Left lung (tissue), 14 donors: ENCODE measurements at places on chromosomes 12 and 14. TPM values are rescaled to one million over a fixed set of nuclear protein-coding genes. Genes with fewer than 3 reads are reported as not detected.

Gene OR6S1
- not detected for total RNA-seq

Gene FAM186B
- 0.20 TPM for total RNA-seq

Gene ART4
- 3.1 TPM for total RNA-seq

Gene LTBR
- total RNA-seq, result 149 TPM

Gene KLRG1
- total RNA-seq, result 2.0 TPM

Gene OR4E2
- total RNA-seq, result not detected

Gene GALNT9
- total RNA-seq, result 0.17 TPM

Gene HOXC12
- not detected for total RNA-seq

Gene TMEM229B
- total RNA-seq, result 3.1 TPM

Gene MANSC4
- not detected for total RNA-seq

Gene STK38L
- total RNA-seq, result 28.2 TPM

Gene VRTN
- total RNA-seq, result not detected

DNA sequence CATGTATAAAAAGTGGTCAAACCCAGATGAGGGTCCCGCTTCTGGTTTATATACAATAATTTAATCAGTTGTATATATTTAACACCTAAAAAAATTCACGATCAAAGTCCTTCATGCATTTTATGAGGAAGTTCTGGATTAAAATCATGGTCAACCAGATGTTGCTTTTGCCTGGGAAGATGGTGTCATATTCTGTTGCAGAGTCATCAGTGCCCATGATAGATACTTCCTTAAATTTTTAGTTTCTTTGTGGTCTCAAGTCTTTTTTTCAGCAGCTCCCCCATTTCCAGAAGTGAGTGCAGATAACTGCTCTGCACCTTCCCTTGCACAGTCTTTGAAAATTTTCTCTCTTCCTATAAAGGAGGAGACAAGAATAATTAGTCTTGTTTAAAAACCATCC lies 16.1 kb downstream of the ERP29 start:
- H3K36me3 ChIP-seq, result peaks cover 67% of the 10 kb centered on the region
- H3K27me3 ChIP-seq, result no peaks in the 10 kb centered on the region
- no peak overlapping the region for H3K4me3 ChIP-seq
- peaks cover 4% of the 10 kb centered on the region for H3K4me1 ChIP-seq

DNA sequence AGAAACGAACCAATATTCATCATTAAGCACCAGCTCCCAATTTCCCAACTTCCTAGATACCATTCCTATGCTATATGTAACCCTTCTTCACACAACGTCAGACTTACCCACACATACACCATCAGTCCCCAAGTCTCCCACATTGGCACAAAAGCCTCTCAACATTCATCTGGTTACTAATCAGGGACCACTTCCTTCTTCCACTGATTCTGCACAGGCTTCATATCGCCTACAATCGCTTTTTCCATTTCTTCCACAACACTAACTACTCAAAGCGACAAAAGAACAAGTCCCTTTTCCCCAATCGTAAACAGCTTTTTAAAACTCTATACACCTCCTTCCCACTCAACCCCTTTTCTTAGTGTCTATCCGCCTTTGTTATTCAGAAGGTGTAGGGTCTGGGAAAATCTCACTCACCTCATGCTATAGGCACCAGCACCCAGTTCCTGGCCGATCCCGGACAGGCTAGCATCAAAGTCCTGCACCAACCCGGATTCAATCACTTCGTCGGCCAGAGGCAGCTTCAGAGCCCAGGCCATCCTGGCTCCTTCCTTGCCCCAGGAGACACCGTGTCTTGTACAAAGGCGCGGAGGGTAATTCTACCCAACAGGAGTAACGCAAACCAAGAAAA lies 936 bp downstream of the TFCP2 start:
- DNase-seq, result no peak
- H3K4me1 ChIP-seq, result peaks cover 6% of the 10 kb centered on the region
- peak overlapping the region; percentile 60 for H3K4me3 ChIP-seq
- no peaks in the 10 kb centered on the region for H3K36me3 ChIP-seq
- H3K27me3 ChIP-seq, result no peaks in the 10 kb centered on the region

DNA sequence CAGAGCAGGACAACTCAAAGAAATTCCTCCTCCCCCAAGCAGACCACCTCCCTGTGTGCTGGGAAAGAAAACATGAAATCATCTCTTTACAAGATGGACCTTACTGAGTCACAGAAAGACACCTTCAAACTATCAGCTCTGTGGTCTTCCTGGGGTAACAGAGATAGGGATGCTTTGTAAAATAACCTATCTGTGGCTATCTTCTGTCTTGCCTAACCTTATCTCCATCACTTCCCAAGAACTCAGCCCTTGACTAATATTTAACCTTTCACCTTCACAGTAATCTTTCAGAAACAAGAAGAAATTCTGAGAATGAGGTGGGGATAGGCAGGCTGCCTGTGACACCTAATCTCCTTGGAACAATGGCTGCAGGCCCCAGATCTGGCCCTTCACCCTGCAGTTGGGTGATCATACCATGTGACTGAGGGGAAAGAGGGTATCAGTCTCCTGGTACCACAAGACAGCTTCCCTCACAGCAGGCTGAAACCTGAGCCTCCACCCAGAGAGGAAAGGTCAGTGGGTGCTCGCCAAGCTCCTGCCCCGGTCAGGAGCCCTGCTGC lies 27.4 kb upstream of the CEBPE start:
- no peaks in the 10 kb centered on the region for H3K27me3 ChIP-seq
- no peaks in the 10 kb centered on the region for H3K36me3 ChIP-seq
- H3K27ac ChIP-seq, result no peak overlapping the region

DNA sequence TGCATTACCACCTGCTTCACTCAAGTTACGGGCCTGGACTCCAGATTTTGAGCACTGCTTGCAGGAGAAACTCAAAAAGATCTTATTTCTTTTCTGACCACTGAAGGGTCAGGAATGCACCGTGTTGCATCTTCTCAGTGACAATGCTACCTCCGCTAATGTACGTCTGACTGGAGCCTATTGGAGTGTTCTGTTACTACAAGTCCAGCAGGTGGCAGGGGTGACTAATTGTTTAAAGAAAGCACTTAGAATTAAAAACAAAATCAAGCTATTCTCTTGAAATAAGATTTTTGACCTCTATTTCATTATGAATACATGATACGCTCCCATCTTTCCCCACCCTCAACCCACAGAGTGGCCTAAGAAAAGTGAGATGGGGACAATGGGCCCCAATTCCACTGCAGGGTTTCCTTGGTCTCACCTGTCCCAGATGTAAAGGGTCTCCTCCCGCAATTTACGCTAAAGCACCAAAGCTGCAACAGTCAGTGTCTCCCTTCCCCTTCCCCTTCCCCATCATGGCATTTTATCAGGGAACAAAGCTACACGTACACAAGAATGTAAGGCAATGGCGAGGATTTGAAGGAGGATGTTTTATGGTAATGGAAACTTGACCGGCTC lies 2.2 kb downstream of the TBPL2 start:
- H3K36me3 ChIP-seq, result no peaks in the 10 kb centered on the region
- H3K27ac ChIP-seq, result no peak overlapping the region
- H3K4me1 ChIP-seq, result no peaks in the 10 kb centered on the region
- DNase-seq, result peak; percentile 26

- H3K27me3 ChIP-seq, result no peaks in the 10 kb centered on the region
- DNase-seq, result no peak
- H3K4me3 ChIP-seq, result no peak overlapping the region
- H3K4me1 ChIP-seq, result peaks cover 36% of the 10 kb centered on the region
Measured at GRCh38 chr12:53224061-53224896, 7.7 kb downstream of the RARG start.

DNA sequence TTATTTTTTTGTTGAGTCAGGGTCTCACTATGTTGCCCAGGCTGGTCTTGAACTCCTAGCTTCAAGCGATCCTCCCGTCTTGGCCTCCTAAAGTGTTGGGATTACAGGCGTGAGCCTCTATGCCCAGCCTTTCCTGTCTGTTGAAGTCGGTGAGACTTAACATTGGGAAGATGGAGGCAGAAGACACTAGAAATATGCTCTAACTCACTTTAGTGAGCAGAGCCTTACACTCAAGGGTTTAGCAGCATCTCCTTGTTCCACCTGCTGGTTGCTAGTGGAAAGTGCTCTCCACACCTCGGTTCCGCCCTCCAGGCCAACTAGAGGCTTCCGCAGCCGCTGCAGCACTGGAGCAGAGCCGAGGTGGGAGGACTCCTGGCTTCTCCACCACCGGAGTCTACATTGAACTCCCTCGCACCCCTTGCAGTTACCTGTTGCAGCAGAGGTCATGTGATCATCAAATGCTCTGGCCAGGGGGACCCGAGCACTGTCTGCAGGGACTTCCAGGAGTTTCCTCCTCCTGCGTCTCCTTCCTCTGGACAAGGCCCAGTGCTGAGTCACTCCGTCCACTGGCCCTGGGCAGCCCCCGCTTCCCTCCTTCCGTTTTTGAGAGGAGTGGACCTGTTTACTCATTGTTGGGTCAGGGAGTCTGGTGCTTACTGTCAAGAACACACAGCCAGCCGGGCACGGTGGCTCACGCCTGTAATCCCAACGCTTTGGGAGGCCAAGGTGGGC lies 9.4 kb upstream of the HVCN1 start:
- DNase-seq, result peak; percentile 92
- no peaks in the 10 kb centered on the region for H3K36me3 ChIP-seq
- no peaks in the 10 kb centered on the region for H3K27me3 ChIP-seq
- no peak overlapping the region for H3K4me3 ChIP-seq
- H3K27ac ChIP-seq, result no peak overlapping the region

DNA sequence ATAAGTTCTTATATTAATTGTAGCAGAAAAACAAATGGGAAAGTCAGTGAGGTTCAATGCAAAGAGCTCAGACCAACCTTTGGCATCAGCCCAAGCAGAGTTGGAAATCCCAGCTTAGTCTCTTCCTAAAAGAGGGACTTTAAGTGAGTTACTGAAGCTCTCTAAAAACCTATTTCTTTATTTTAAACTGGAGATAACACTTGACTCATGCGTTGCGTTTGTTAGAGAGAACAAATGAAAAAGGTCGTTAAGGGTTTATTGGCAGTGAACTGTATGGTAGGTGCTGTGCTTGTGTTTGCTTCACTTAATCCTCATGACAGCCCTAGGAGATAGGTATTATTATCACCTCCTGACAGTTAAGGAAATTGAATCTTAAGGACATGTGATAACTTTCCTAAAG lies 396.5 kb downstream of the RAD51B start:
- no peak overlapping the region for H3K4me3 ChIP-seq
- H3K4me1 ChIP-seq, result no peaks in the 10 kb centered on the region
- DNase-seq, result no peak
- H3K36me3 ChIP-seq, result no peaks in the 10 kb centered on the region

DNA sequence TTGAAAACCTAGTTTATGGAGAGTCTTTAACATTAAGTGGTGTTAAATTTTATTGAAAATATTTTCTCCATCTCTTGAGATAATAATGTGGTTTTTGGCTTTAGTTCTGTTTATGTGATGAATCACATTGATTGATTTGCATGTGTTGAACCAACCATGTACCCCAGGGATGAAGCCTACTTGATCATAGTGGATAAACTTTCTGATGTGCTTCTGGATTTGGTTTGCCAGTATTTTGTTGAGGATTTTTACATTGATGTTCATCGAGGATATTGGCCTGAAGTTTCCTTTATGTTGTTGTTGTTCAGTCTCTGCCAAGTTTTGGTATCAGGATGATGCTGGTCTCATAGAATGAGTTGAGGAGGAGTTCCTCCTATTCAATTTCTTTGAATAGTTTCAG lies 222.6 kb downstream of the ADAMTS20 start:
- no peak for DNase-seq
- H3K4me3 ChIP-seq, result no peak overlapping the region
- no peak overlapping the region for H3K27ac ChIP-seq
- no peaks in the 10 kb centered on the region for H3K4me1 ChIP-seq
- H3K27me3 ChIP-seq, result no peaks in the 10 kb centered on the region
- no peaks in the 10 kb centered on the region for H3K36me3 ChIP-seq

GRCh38 chr12:89439941-89440340 lies 84.7 kb downstream of the GALNT4 start:
- no peak overlapping the region for H3K4me3 ChIP-seq
- H3K27ac ChIP-seq, result no peak overlapping the region
- no peaks in the 10 kb centered on the region for H3K36me3 ChIP-seq
- no peaks in the 10 kb centered on the region for H3K27me3 ChIP-seq
- DNase-seq, result no peak

GRCh38 chr14:68135566-68135965 lies 316.0 kb downstream of the RAD51B start:
- no peak overlapping the region for H3K4me3 ChIP-seq
- peaks cover 12% of the 10 kb centered on the region for H3K4me1 ChIP-seq
- DNase-seq, result no peak
- no peak overlapping the region for H3K27ac ChIP-seq
- no peaks in the 10 kb centered on the region for H3K27me3 ChIP-seq
- H3K36me3 ChIP-seq, result no peaks in the 10 kb centered on the region

GRCh38 chr12:55707841-55708694 lies at the start of gene ITGA7:
TSS of gene ITGA7 (minus strand) at chr12:55707904. CDS start at chr12:55707682, 222 bp downstream.
- H3K27me3 ChIP-seq, result peaks cover 38% of the 10 kb centered on the region
- peak; percentile 52 for DNase-seq
- peak within 1 kb of the TSS; percentile 58 for H3K4me3 ChIP-seq

DNA sequence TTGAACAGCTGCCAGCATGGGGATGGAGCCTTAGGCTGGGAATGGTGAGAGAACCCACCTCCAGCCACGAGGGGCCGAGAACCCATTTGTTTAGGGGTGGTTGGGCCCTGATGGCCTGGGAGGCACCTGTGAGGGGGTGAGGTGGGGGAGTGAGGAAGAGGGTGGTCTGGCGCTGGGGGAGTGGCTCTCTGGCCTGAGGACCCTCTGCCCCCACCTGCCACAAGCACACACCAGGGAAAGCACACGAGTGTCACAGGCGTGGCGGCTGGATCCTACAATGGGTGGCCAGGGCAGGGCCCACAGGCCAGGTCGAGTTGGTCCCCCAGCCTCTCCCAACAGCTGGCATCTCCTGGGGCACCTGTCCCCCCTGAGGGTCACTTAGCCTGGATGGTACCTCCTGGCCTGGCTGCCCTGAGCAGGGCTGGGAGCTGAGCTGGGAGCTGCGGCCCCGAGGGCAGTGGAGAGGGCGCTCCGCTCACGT lies 340.5 kb downstream of the TMEM121 start:
- no peaks in the 10 kb centered on the region for H3K4me1 ChIP-seq
- no peak overlapping the region for H3K4me3 ChIP-seq
- H3K27ac ChIP-seq, result no peak overlapping the region
- no peaks in the 10 kb centered on the region for H3K36me3 ChIP-seq
- no peak for DNase-seq
- no peaks in the 10 kb centered on the region for H3K27me3 ChIP-seq

GRCh38 chr14:56144176-56144575 lies 26.0 kb downstream of the PELI2 start:
- H3K27ac ChIP-seq, result no peak overlapping the region
- H3K4me3 ChIP-seq, result no peak overlapping the region
- no peaks in the 10 kb centered on the region for H3K27me3 ChIP-seq
- no peak for DNase-seq

GRCh38 chr14:36243183-36243582 lies 66.7 kb upstream of the PTCSC3 start:
- no peak overlapping the region for H3K4me3 ChIP-seq
- H3K36me3 ChIP-seq, result no peaks in the 10 kb centered on the region
- no peak for DNase-seq
- no peaks in the 10 kb centered on the region for H3K27me3 ChIP-seq
- H3K27ac ChIP-seq, result peak overlapping the region; percentile 41

GRCh38 chr12:22100958-22101748 lies 55.1 kb downstream of the CMAS start:
- H3K4me1 ChIP-seq, result peaks cover 11% of the 10 kb centered on the region
- H3K36me3 ChIP-seq, result no peaks in the 10 kb centered on the region
- DNase-seq, result peak; percentile 32
- no peaks in the 10 kb centered on the region for H3K27me3 ChIP-seq

GRCh38 chr14:100041271-100041670 lies 24.0 kb upstream of the EVL start:
- no peak overlapping the region for H3K4me3 ChIP-seq
- no peaks in the 10 kb centered on the region for H3K4me1 ChIP-seq
- H3K27ac ChIP-seq, result no peak overlapping the region
- H3K27me3 ChIP-seq, result no peaks in the 10 kb centered on the region
